T-helper 9 cell (primary cell): ENCODE measurements at places on chromosomes 1 and 21.

GRCh38 chr1:235259133-235259778 lies 68.7 kb downstream of the ARID4B start:
- DNase-seq = no peak

DNA sequence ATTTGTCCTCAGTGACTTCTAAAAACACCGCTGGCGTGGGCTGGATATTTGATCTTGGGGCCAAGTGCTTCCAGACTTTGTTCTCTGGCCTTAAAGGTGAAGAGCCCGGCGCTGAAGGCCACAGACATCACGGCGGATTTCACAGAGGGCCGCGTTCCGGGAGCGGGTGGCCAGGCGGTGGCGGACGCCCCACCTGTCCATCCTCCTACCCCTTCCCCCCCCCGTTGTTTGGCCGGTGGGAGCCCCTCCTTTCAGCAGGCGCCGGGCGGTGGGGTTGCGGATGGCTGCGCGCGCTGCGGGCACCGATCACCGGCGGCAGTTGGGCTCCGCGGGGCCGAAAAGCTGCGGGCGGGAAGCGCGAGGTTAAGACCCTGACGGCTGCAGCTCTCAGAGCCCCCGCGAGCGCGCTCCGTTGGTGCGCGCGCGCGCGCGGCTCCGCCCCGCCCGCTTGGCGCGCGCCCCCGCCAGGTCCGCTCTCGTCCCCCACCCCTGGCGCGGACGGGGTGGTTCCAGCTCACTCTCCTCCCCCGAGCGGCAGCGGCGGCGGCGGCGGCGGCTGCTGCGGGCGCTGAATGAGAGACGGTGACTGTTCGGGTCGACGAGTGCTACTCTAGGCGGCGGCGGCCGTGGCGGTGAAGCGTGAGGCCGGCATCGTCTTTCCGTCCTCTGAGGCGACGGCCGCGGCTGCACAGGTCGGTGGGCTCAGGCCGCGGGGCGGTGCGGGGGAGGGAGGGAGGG lies at the start of gene RALGPS2:
Gene RALGPS2, plus strand, starts transcription at position 517 of the 738 bp plus-strand sequence. CDS start 51,521 bp downstream, outside the sequence.
- DNase-seq = peak; percentile 34

DNA sequence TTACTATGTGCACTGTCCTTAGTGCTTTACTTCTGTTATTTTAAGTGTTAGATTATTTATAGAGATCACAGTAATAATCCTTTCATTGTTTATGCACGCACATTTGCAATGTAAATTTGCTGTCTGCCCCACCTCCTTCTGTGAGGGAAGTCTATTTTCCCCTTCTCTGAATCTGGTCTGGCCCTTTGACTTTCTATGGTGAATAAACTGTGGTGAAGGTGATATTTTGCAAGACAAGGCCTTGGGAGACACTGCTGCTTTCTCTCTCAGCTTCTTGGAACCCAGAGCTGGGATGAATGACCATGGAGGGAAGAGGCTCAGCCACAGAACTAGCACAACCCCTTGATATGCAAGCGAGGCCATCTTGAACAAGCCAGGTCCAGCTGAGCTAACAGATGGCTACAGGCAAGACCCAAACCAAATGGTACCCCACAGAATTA lies 156.3 kb downstream of the ST6GALNAC3 start:
- no peak for DNase-seq

DNA sequence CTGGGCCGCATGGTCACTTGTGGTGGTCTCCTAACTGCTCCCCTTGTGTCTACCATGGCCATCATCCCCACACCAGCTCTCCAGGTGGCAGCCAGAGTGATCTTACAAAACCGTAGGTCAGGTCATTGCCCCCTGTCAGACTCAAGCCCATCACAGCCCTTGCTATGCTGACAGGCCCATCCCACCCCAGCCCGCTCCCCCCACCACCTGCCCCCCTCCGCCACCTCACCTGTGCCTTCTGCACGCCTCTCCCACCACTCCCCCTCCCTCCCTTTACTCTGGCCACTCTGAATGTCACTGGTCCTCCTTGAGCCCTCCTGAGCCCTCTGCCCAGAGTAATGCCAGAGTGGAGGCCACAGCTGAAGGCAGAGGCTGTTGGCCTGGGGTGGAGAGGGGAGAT lies 28.5 kb downstream of the TEX35 start:
- DNase-seq = no peak

GRCh38 chr1:246179401-246179800 lies 327.7 kb downstream of the SMYD3 start:
- DNase-seq = no peak

DNA sequence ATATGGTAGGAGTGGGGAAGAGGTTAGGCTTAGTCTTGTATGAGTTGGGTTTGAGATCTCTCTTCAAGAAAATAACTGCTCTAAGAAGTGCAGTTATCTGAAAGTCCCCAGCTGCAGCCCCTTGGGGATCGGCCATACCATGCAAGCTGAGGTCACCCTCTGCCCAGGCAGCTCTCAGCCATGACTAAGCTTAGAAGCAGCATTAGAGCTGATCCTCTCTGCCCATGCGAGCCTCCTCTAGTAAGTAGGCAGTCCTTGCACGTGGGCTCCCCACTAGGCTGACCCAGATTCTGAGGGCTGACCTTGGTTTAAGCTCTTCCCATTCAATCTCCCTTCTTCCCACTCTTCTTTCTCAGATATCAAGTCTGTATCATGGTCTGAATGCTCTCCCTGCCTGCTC lies 121.0 kb upstream of the UBE2U start:
- DNase-seq = no peak

DNA sequence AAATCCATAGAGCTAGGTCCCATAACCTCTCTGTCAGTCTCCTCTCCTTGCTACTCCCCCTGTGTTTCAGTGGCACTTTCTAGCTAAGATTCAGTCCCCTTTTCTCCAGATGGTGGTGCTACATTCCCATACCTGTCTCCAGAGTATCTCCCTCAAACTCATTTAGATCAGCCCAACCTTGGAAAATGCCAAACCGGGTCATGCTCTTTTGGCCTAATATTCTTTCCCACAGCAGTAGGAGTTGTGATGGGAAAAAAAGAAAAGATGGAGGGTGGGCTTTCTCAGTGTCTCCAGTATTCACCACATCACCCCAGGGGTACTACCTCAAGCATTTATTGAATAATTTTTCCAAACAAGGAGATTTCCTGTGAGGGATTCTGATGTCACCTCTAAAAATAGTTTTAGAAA lies 3.2 kb upstream of the RXFP4 start:
- no peak for DNase-seq

DNA sequence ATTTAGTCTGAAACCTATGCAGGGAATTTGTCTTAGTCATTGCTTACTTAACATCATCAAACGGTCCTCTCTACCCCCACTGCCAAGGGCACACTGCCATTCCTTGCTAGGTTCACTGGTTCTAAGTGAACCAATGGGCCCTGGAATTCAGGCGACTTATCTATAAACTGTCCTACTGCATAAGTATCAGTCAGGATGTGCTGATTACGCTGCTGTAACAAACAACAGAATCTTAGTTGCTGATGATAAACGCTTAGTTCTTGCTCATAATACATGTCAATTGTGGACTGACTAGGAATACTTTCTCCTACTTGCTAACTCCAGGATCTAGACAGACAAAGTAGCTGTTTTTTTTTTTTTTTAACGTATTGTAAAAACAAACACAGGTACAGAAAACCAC lies 136.1 kb downstream of the PRDM2 start:
- DNase-seq = no peak

GRCh38 chr21:15433091-15433490 lies 296.7 kb upstream of the USP25 start:
- DNase-seq = no peak

DNA sequence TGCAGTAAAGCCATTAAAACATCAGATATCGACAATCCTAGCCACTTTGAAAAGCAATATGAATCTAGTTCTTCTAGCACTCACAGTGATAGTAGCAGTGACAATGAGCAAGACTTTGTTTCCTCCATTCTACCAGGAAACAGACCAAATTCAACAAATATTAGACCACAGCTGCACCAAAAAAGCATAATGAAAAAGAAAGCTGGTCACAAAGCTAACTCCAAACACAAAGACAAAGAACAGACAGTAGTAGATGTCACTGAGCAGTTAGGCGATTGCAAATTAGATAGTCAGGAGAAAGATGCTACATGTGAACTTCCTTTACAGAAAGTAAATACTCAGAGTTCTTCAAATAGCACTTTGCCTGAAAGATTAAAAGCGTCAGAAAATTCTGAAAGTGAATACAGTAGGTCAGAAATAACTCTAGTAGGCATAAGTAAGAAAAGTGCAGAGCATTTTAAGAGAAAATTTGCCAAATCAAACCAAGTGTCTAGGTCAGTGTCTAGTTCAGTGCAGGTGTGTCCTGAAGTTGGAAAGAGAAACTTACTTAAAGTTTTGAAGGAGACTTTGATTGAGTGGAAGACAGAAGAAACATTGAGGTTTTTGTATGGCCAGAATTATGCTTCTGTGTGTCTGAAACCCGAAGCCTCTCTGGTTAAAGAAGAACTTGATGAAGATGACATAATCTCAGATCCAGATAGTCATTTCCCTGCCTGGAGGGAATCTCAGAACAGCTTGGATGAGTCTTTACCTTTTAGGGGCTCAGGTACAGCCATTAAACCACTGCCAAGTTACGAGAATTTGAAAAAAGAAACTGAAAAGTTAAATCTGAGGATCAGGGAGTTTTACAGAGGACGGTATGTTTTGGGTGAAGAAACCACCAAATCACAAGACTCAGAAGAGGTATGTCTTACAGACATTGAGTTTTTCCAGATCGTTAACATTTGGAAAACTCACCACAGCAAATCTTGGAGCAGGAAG lies 24.9 kb downstream of the RPAP2 start:
- no peak for DNase-seq

- no peak for DNase-seq
These were observed 566.9 kb upstream of the ZRANB2 start for GRCh38 chr1:71647513-71648300.

- DNase-seq = no peak
These were observed 19.6 kb upstream of the DHCR24 start for GRCh38 chr1:54906586-54906985.

GRCh38 chr1:147169840-147170674 lies 2.2 kb downstream of the PRKAB2 start:
- DNase-seq = no peak

- DNase-seq = no peak
These were observed 49.1 kb upstream of the RCOR3 start for GRCh38 chr1:211210052-211210451.

DNA sequence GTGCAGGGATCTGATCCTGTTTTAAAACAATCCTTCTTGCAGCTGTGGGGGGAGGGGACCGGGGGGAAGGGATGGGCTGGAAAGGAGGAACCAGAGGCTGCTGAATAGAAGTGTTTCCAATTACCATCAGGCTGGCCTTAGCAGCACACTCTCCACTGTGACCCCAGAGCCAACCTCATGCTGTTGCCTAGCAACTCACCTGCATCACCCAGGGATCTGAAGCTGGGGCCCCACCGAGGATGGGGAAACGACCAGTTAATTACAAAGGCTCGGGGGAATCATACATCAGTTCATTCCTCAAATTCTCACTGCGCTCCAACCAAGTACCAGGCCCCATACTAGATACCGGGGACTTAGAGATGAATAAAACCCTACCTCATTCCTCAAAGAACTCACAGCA lies 11.9 kb upstream of the GPX7 start:
- DNase-seq = no peak

DNA sequence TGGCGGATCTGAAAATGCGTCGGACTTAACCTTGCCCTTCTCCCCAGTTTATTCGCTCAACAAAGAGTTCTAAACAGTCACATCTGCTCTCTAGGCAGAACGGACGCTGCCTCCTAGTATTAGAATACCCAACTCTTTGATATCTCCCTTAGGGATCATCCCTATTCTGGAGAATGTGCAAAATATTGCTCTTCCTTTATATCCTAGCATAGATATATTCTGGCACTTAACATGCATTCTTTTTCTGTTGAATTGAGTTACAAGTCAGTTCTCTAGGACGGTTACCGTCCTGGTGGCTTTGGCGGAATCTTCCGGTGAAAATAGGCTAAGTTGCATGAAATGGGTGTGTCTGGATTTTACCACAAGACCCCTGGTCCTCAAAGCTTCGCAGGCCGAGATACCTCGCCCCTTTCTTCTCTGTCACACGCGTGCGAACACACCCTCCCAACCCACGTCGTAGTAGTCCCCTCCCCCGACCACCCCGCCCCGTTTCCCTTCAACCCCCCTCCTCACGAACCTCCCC lies 501 bp upstream of the DNAJC6 start:
- no peak for DNase-seq

DNA sequence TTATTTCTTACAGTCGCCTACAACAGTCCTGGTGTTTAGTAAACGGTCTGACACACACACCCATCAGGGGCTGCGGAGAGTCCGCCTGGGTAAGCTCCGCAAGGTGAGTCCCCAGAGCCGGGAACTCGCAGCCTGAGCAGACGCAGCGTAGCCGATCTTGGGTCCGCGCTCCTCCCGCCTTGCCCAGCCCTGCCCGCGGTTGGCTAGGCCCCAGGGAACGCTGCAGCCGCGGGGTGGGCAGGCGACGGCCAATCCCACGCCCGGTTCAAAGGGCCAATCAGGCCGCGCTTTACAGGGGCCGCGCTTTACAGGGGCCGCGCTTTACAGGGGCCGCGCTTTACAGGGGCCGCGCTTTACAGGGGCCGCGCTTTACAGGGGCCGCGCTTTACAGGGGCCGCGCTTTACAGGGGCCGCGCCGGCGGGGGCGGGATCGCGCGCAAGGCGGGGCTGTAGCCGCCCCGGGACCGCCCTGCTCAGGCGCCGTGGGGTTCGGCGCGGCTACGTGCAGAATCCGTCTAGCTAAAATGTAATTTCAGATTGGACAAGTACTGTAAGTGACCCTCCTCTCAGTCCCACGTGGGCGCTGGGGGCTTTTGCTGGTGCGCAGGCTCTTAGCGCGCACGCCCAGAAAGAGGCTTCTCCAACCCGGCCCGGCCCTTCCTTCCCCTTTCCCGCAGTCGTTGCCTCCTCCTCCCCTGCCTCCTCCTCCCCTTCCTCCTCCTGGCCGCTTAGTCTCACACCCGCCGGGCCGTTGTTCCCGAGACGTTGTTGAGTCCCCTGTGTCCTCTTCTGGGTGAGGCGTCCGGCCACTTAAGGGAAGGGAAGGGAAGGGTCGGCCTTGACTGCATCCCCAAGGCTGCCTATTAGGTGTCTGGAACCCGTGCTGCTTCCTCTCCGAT lies at the start of gene FGGY:
Gene FGGY, plus strand, starts transcription at position 737 of the 899 bp plus-strand sequence. CDS start 24,456 bp downstream, outside the sequence.
- peak; percentile 60 for DNase-seq

DNA sequence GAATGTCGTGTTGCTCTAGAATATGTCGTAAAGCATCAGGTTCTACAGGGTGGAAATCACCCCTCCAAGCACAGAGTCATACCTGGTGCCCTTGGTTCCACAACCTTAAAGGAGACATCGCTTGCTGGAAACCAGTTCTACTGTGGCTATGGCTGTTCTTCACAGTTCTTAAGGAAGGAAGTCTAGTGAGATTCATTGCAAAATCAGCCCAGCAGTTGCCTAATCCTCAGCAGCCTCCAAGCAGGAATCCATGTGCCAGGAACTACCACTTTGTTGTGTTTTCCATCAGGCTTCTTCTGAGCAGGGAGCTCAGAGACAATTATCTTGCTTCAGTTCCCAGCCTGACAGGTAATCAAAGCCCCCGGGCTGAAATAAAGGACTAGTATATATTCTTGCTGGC lies 45.0 kb upstream of the SLC35F3 start:
- DNase-seq = no peak

- DNase-seq = peak; percentile 44
These were observed 5.8 kb downstream of the ITPKB start for GRCh38 chr1:226733304-226733703.

- no peak for DNase-seq
These were observed 18.3 kb downstream of the SORT1 start for GRCh38 chr1:109379422-109379821.
